CD4-positive, alpha-beta T cell (primary cell): ENCODE measurements at places on chromosomes 6 and 20.

DNA sequence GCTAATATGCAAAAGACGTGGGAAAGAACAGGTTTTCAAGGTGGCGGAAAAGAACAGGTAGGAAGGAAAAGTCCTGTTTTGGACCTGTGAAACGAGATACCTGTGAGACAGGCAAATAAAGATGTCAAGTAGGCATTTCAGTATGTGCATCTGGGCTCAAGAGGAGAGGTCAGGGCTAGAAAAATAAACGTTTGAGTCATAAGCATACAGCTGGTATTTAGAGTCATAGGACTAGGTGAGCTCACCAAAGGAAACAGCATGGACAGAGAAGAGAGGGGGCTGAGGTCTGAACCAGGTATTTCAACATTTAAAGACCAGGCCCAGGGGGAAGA is 14.9 kb downstream of the MTFR2 start:
- no peak overlapping the region for H3K4me3 ChIP-seq
- no peaks in the 10 kb centered on the region for H3K36me3 ChIP-seq
- H3K27ac ChIP-seq, result no peak overlapping the region
- no peak for DNase-seq

DNA sequence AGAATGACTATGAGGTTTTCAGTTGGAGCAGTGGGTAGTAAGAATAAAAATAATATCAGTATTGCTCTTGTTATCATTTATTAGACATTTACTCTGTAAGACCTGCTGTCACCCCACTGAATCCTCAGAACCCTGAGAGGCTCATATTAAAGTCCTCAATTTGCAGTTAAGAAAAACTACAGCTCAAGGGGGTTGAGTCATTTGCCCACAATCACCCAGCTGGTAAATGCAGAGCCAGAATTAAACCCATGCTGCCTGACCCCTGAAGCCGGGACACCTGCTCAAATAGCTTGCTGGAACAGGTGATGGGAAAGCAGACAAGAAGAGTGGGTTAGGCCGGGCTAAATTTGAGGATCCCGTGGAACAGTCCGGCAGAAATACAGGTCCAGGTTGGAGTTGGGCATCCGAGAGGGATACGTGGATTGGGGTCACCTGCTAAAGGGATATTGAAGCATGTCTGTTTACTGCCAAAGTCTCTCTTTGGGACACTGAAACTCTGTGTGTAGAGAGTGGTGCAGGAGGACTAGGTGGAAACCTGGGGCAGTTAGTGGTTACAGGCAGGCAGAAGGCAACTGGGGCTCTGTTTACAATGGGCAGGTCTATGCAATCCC is 344.1 kb downstream of the CDC5L start:
- no peak for DNase-seq
- no peaks in the 10 kb centered on the region for H3K27me3 ChIP-seq
- H3K4me3 ChIP-seq, result no peak overlapping the region
- H3K4me1 ChIP-seq, result no peaks in the 10 kb centered on the region
- no peaks in the 10 kb centered on the region for H3K36me3 ChIP-seq

GRCh38 chr6:23456396-23456795 is 669.6 kb upstream of the NRSN1 start:
- H3K4me1 ChIP-seq, result no peaks in the 10 kb centered on the region
- no peak overlapping the region for H3K4me3 ChIP-seq
- no peak for DNase-seq
- H3K27me3 ChIP-seq, result no peaks in the 10 kb centered on the region
- H3K36me3 ChIP-seq, result no peaks in the 10 kb centered on the region

GRCh38 chr6:67608099-67608749 is 1026.9 kb upstream of the ADGRB3 start:
- no peak for DNase-seq
- H3K27ac ChIP-seq, result no peak overlapping the region
- no peaks in the 10 kb centered on the region for H3K4me1 ChIP-seq

DNA sequence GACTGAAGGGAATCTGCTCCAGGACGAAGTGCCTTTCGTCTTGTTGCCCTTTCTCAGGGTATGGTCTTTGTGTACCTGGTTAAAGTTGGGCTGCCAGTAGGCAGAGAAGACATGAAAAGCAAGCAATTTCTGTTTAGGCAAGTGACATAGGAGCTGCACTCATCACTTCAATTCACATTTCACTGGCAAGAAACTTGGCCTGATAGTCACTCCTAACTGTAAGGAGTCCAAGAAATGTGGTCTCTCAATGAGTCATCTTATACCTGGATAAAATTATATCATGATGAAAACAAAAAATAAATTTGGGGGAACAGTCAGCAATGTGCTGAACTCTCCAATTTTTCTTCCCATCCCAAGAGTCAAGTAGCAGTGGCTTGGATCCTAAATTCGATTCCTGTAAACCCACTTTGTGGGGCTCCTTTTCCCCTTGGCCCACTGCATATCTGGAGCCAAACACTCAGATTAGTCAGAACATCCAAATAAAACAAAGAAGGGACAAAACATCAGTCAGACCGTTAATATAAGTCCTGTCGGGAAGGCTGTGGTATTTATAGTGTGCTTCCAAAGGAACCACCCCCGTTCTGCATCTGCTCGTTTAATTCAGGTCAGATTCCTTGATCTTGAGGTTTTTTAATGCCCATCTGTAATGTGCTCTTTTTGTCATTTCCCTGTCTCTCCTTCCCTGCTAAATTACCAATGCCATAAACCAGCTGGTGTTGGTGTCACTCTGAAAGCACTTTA is 5.0 kb upstream of the GABRR1 start:
- H3K27ac ChIP-seq, result no peak overlapping the region
- H3K36me3 ChIP-seq, result no peaks in the 10 kb centered on the region
- no peak overlapping the region for H3K4me3 ChIP-seq
- no peaks in the 10 kb centered on the region for H3K4me1 ChIP-seq
- no peaks in the 10 kb centered on the region for H3K27me3 ChIP-seq

GRCh38 chr6:7730784-7731227 is 4.9 kb downstream of the BMP6 start:
- no peak for DNase-seq
- peaks cover 45% of the 10 kb centered on the region for H3K27me3 ChIP-seq
- H3K4me3 ChIP-seq, result no peak overlapping the region
- H3K36me3 ChIP-seq, result no peaks in the 10 kb centered on the region
